ENCODE measurements at places on chromosomes 12 and 14.

DNA sequence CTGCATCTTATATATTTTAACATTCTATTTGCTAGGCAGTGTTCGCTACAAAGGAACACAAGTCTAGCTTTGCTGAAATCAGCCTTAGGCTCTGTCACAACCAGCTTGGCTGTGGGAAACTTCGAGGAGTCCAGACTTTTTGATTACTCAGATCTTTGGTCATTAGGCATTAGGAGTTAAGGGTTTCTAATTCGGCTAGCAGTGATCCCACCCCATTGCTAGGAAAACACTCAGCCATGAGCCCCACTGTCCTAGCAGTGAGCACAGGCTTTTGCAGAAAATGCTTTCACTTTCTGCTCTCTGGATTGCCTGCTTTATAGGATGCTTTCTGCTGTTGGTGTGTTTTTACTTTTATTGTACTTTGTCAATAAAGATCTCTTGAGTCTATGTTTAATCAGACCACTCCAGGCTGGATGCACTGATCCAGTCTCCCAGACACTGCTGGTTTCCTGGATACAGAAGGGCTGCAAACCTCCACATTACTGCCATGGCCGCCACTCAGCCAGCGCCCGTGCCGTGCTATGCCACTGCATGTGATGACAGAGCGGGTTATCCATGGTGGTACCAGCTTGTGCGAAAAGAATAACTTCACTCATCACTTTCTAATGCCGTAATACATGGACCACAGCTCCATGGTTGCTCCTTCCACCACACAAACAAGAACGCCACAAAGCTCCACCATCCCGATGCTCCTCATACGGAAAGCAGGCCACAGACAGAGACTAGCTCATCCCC, 41.0 kb upstream of the PYGL start:
- DNase-seq, result no peak

DNA sequence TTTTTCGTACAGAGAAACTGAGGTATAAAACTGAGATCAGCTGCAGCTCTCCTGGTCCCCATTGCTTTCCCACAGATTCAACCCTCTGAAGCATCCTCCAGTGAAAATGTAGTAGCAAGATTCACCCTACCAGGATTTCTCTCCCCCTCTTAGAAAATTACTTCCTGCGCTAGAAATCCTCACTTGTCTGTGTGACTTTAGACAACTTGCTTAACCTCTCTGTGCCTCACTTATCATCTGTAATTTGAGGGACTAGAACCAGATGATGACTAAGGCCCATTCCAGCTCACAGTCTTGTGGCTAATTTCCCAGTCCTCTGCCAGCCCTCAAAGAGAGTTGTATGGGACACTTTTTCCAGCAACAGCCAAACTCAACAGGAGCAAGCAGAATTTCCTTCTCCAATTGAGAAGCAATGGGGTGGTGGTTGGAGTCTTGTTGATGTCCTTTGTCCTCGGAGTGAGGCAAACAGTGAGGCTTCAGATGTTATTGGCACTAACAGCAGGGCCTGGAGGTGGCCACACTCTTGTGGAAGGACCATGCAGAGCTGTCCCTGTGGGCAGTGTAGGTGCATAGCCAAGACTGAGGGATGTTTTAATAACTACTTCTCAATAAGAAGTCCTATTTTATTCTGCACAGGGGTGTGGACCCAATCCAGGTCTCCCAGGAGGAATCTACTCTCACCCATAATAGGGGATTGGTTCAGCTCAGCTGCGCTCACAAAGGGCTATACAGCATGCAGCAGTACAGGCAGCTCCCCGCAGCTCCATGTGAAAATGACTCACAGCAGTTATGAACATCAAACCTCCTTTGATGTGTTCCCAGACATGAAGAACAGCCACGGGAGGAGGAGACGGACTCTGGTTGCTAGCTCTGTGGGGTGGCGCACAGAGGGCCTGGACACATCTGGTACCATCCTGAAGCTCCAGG, 200.1 kb downstream of the DAD1 start:
- DNase-seq, result no peak

DNA sequence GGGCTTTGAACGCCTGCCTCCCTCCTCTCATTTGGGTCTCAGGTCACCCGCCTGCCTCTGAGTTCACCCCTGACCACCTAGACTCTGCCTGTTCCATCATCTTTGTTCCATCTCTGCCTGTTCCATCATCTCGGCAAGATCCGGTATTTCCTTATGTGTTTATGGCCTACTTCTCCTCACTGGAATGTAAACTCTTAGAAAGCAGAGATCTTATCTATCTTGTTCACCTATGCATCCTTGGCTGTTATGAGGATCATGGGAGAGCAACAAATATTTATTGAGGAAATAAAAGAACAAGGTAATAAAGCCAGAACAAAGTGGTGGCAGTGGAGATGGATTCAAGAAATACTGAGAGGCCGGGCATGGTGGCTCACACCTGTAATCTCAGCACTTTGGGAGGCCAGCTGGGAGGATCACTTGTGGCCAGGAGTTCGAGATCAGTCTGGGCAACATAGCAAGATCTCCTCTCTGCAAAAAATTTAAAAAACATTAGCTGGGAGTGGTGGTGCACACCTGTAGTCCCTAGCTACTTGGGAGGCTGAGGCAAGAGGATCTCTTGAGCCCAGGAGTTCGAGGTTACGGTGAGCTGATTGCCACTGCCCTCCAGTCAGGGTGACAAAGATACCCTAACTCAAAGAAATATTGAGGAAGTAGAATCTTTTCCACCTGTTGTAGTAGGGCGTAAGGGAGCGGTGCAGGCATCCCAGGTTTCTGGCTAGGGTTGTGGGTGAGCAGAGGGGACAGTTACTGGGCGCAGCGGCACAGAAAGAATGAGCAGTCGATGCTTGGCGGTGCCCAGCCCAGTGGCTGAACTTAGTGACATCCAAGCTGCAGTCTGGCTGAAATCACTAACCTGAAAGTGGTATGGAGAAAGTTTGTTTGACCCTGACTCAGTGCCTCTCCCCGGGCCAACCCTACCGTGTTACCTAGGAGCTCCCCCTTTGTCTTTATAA, 1.7 kb upstream of the KLC1 start:
- no peak for DNase-seq

DNA sequence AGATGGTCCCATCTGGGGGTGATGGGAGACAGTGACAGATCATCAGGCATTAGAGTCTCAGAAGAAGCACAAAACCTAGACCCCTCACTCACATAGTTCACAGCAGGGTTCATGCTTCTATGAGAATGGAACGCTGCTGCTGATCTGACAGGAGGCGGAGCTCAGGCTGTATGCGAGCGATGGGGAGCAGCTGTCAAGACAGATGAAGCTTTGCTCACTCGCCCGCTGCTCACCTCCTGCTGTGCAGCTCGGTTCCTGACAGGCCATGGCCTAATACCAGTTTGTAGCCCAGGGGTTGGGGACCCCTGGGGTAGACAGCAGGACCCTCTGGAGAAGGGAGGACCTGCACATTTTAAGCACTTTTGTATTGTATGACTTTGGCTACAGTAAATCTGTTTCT, 111.2 kb downstream of the LGMN start:
- peak; percentile 81 for DNase-seq

DNA sequence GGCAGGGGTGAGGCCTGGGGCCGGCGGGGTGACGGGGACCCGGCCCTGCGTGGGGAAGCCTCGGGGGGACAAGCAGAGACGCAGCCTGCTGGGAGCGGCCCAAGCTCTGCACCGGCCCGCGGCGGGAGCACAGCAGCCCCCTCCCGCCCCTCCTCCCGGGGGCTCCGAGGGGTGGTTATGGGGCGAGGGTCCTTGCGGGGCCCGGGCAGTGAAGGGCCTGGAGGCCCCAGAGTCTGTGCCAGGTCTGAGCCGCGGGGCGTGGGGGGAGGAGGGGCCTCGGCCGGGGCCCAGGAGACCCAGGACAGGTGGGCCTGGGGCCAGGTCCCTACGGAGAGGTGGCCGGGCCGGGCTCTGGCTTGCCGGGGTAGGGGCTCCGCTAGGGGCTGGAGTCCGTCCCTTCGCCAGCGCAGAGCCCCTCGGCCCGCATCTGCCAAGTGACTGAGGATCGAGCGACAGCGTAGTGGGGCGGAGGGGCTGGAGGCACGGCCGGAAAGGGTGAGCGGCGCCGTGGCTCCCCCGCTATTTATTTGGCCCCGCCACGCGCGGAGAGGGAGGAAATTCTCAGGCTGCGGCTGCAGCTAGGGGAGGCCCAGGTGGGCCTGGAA, 495 bp downstream of the TMEM121 start:
- DNase-seq, result peak; percentile 22

GRCh38 chr14:74955229-74956026, at the start of gene PGF:
PGF (minus strand) TSS chr14:74955597; CDS start chr14:74955242, 355 bp downstream.
- DNase-seq, result peak; percentile 90

GRCh38 chr12:109919456-109919855, 19.4 kb downstream of the TCHP start:
- no peak for DNase-seq

DNA sequence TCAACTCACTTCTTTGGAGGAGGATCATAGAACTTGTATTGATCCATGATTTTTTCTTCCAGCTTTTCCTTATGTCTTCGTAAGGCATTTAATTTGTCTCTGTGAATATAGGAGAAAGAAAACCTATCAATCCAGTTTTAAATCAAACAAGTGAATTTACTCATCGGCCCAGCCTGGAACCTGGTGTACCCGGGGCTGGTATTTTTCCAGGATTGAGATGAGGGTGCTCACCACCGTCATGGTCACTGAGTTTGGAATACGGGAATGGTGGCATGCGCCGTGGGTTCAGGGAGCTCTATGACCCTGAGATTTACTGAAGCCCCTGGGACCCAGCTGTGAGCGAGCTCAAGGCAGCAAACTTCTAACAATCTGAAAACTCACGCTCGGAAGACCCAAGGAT, 46.5 kb upstream of the GPR68 start:
- DNase-seq, result no peak

DNA sequence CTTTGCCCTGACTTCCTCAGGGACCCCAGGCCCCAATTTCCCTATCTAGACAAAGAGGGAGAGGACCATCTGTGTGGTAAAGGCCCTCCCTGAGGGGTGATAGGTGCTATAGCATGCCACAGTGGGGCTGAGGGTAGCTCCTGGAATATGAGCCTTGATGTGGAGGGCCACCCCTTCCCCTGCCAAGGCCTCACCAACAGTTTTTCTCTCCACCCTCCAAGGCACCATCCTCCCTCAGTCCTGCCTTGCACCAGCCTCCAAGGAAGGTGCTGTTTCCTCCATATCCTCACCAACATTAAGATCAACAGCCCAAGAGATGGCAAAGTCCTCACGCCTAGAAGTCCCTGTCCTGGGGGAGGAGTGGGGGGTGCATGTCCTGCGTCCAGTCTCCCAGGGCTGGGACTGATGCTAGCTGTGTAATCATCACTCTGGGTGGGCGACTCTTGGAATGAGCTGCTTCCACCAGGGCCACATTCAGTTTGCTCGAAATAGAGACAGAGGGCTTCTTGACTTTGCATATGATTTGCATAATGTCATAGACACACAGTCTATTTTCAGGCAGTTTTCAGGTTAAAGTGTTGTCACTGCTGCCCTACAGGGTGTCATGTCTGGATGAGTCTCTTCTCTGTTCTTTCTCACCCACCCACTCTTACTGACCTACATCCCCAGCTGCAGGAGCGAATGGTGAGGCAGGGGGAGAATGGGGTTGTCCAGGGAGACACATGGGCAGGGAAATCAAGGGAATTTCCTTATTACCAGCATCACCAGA, 17.4 kb downstream of the ACVRL1 start:
- no peak for DNase-seq

Data from neural progenitor cell (in vitro differentiated cells).